ENCODE measurements at places on chromosomes 3 and 15.
A peak's percentile ranks its signal among the peaks of the same experiment; 100 is the strongest.

GRCh38 chr15:90679959-90680358, 37.2 kb upstream of the BLM start:
- DNase-seq = no peak

- DNase-seq = peak; percentile 9
These were observed 263.4 kb downstream of the MCTP2 start for GRCh38 chr15:94494732-94495131.

- no peak for DNase-seq
These were observed 10.0 kb downstream of the TMEM62 start for GRCh38 chr15:43143203-43143941.

DNA sequence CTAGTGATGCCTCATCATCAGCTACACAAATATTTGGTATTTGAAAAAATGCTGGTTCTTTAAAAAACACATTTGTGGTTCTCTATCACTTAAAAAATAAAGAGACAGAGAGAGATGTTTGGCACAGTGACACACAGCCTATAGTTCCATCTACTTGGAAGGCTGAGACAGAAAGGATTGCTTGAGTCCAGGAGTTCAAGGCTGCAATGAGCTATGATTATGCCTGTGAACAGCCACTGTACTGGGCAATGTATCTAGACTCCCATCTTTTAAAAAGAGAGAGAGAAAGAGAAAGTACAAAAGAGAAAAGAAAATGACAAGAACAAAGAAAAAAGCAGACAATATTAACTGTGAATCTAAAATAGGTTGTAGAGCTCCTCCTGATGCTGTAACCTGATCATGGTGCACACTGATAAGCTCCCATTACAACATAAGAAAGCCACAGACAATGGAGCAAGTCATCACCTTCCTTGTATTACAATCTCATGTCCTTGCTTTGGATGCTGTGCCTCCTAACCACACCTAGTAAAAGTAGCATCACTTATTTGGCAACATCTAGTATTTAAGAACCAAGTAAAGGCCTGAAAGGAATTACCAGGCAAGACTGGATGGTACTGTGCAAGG, 31.7 kb upstream of the MAP4 start:
- DNase-seq = peak; percentile 49

GRCh38 chr15:85704720-85705429, 89.8 kb downstream of the KLHL25 start:
- no peak for DNase-seq

GRCh38 chr3:29347412-29347811, 66.5 kb downstream of the RBMS3 start:
- DNase-seq = no peak

DNA sequence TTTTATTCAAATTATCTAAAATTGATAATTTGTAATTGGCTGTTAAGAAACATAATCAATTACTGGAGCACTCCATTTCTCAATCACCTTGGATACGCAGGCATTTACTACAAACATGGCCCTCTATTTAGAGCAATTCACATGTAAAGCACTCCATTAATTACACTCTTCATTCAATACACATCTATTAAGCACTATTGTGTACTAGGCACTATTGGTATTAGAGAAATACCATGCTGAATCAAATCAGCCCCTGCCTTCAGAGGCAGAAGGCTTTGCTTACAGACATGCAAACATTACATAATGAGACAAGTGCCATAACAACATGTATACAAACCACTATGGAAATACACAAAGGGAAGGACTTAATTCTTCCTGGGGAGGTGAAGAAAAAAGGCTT, 69.1 kb downstream of the PEAK1 start:
- DNase-seq = no peak

- DNase-seq = no peak
These were observed 390.9 kb upstream of the ADAMTS9 start for GRCh38 chr3:65078748-65079147.
